Left renal pelvis (tissue), 4 donors: ENCODE measurements at places on chromosomes 12 and 14. TPM values are rescaled to one million over a fixed set of nuclear protein-coding genes. Genes with fewer than 3 reads are reported as not detected.

GCN1 gene
- 66.2 TPM for polyA plus RNA-seq

RND1 gene
- polyA plus RNA-seq = 2.5 TPM

RIMBP2 gene
- 14.2 TPM for polyA plus RNA-seq

NID2 gene
- 239 TPM for polyA plus RNA-seq

KRT75 gene
- not detected for polyA plus RNA-seq

PLCZ1 gene
- 0.23 TPM for polyA plus RNA-seq

OASL gene
- polyA plus RNA-seq = 0.12 TPM

GLT8D2 gene
- 89.8 TPM for polyA plus RNA-seq

BCL11B gene
- 2.5 TPM for polyA plus RNA-seq

GPD1 gene
- 1.5 TPM for polyA plus RNA-seq
